AG09309 (cell line): ENCODE measurements at places on chromosomes 12 and 14.

DNA sequence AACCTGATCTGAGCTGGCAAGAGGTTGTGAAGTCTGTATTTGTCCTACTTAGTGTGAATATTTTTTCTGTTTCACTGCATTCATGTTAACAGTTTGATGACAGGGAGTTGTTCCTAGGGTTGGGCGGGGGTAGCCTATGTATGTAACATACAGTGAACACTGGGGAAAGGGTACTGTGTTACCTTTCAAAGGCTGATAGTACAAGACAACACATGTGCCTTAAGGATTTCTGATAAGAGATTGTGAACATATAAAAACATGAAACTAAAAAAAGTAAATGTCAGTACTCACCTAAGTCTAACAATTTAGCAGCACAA lies 30.5 kb upstream of the GRIP1 start:
- DNase-seq, result no peak

GRCh38 chr14:101073598-101073965 lies 170.1 kb upstream of the RTL1 start:
- DNase-seq, result no peak

GRCh38 chr12:86256163-86256562 lies at the start of gene MGAT4C:
Gene MGAT4C (minus strand): TSS chr12:86256391.
- DNase-seq, result no peak

DNA sequence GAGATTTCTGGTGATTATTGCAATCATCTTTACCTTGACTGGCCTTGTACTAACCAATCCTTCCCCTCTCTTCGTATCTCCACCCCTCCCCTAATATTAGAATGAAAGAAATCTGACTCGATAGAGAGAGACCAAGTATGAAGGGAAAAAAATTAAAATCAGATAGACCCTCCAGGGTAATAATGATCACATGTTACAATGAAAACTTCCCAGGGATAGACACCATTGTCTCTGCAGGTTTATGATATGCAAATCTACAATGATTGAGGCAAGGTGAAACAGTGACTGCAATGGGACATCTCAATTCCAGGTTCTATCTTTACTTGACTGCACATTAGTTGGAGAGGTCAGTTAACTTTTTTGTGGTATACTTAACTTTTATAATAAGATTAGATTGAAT lies 1.5 kb upstream of the NFKBIA start:
- no peak for DNase-seq

DNA sequence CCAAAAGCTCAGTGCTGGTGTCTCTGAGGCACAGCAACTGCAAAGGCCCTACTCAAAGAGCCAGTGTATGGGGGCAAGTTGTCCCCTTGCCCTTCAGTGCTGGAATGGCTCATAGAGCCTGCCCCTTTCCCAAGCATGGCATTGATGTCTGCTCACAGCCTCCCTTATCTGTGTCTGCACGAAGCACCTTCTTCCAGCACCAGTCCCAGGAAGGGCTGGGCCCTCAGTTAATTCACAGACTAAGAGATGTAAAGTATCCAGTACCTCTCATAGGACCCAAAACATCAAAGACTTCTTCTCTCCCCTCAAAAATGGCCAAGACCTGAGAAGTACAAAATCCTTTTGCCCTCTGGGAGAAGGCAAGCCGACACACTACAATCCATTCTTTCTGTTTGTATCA lies 1.6 kb upstream of the CMAS start:
- DNase-seq, result no peak

DNA sequence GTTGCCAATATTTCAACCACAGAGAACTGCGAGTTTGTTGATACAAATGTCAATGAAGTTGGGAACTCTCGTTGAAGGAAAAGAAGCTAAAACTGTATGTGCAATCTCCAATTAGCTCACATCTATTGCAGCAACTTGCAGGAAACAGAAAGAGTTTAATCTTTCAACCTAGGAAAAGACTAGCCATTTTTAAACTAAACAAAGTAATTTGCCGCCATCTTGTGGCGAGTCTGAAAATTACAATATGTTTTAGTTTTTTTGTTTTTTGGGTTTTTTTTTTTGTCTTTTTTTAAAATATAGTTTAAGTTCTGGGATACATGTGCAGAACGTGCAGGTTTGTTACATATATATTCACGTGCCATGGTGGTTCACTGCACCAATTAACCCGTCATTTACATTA lies 131.2 kb upstream of the FOXG1 start:
- DNase-seq, result no peak

DNA sequence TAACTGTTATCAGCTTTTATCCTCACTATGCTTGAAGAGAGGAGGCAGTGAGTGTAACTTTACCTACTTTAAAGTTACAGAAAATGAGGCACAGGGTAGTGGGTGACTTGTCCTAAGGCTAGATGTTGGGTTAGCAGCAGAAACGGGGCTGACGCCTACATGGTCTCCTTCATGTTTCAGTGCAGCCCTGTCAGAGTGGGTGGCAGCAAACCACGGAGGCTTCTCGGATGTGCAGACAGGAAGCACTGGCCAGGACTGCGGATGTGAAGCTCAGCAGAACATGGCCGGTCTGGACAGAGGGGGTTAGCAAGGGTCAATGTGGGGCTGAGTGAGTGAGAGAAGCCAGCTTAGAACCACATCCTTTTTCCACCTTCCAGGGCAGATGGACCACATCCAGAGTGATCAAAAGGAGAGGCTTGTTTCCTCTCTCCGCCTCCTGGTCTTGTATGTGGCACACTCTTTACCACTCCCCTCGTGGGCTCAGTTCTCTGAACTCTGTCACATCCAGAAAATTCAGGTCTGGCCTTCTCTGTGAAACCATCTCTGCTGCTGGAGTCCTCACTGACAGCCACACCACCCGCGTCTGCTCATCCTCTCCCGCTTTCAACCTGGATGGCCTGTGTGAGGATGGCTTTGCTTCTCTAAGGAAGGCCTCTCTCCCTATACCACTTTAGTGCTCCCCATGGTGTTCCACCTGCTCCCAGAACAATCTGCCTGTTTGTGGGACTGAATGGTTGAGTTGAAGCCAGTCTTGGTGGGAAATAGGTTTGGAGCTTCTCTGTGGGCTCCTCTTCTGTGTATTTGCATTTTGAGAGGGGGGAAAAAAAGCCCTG lies 14.1 kb downstream of the SUSD6 start:
- DNase-seq, result no peak

DNA sequence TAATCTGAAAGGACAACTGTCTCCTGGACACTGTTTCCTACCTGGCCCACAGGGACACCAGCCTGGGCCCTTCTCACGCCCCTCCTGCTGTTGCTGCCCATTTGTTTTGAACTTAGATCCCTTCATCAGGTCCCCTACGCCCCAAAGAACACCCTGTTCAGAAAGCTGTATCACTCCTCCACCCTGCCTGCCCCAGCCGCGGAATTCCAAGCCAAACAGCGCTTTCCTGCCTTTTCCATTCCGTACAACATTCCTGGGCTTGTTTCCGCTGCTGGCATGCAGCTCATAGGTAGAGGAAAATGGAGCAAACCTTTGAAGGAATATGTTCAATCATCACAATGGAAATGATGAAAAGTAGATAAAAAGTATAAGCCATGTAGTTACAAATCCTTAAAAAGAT lies 12.8 kb upstream of the GSG1 start:
- no peak for DNase-seq
